ENCODE measurements at places on chromosomes 1 and 21.

- no peak for DNase-seq
Measured at GRCh38 chr21:28212061-28212460, 780.6 kb downstream of the LTN1 start.

- DNase-seq: no peak
Measured at GRCh38 chr1:40971966-40972365, 7.5 kb upstream of the CTPS1 start.

- no peak for DNase-seq
Measured at GRCh38 chr1:74673351-74674111, at the start of gene ERICH3. Gene ERICH3, minus strand, starts transcription at chr1:74673792. Its CDS starts 273 bp downstream, at chr1:74673519.

DNA sequence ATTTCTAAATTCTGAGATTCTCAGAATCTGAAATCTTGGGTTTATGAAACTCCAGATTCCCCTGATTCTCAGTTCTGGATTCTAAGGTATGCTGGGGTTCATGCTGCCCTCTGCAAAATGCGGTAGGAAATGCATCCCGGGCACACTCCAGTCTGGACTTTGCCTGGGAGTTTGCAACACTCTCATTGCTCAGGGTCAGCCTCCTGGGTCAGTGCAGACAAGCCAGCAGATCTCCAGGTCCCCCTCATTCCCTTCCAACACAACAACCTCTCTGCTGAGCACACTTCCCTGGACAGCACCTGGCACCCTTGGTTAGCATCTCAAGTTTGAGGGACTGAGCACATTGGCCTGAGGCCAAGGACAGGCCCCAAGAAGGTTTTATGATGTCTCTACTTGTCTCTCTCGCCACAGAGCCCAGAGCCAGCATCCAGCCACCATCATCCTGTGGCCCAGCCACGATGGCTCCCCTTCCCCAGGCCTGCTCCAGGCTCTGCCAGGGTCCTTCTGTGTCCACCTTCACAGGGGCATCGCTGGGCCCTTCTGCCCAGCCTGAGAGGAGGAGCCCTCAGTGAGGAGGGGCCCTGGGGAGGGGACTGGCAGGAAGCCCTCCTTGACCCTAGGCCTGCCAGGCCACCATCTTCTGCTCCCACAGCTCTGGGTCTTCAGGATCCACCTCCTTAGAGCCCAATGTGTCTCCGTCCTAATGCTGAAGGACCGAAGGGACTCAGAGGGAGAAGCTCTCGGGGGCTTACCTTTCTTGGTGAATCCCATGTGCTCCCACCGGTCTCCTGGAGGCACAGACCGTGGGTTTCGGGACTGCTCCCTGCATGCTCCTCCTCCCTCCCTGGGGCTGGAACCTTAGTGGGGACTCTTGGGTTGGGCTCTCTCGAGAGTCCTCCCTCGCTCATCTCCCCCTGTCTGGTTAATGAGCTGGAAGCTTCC, 550.7 kb downstream of the PTPRU start:
- DNase-seq: no peak

DNA sequence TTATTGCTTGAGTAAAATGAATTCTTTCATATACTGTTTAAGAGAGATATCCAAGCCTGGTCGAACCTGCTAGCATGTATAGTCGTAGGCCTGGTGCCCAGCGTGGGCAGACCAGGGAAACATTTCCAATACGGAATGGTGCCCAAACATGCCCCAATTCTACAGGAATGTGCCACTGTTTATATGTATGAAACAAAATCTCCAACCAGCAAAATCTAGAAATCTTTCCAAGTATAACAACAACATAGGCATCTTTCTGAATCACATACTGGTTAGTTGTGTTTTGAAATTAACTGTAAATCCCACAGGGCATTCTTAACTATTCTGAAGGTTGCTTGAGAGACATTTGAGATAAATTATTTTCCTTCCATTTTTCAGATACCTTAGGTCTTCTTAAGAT, 17.0 kb upstream of the ABCD3 start:
- DNase-seq: no peak

GRCh38 chr21:43740497-43741156, 21.7 kb downstream of the PDXK start:
- DNase-seq: no peak

DNA sequence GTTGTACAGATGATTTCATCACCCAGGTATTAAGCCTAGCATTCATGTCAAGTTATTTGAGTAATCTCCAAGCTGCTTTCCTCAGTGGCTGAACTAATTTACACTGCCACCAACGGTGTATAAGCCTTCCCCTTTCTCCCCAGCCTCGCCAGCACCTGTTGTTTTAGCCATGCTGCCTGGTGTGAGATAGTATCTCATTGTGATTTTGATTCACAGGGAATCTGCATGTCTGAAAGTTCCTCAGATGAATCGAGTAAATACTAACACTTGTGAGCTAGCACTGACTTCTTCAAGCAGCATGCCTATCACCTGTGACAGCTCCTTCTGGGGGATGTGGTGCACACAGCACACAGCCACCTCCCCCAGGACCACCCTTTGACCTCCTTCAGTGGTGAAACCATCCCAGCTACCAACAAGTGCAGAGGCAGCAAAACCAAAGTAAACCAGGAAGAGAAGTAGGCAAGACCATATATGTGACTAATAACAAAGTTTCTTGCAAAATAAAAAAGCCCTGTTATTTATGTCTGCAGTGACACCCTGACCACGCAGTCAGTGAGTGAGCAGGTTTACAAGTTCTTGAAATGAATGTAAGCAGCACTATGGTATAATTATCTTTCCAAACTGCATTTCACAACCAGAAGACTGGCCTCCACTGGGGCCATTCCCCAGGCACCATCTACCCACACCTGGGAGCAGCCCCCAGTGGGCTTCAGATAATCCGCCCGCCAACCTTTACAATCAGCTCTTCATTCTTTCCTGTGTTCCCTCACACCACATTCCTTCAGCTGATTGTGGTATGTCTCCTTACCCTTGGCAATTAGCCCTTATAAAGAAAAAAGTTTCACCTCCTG, 173.8 kb downstream of the ETS2 start:
- no peak for DNase-seq

- no peak for DNase-seq
Measured at GRCh38 chr1:51750218-51750617, 128.3 kb downstream of the NRDC start.

- no peak for DNase-seq
Measured at GRCh38 chr1:58392083-58392482, 154.4 kb downstream of the OMA1 start.

DNA sequence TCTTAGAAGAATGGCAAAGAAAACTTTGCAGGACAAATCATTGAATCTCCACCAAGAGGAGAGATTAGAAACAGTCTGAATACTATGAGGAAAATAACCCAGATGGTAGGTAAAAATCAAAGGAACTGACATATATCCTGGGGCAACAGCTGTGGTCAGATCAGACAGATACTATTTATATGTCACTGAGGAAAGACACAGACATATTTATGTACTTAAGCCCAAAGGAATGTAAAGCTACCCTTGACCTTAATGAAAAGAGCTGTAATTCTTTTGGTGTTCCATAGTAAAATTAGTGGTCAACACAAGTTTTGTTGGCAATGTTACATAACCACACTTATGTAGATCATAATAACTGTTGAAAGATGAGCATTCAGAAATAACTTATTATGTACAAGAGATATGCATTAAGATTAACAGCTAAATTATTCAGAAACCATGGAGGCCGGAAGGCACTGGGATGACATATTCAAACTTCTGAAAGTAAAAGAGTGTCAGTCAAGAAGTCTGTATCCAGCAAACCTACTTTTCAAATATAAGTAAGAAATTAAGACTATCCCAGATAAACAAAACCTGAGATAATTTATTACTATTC, 166.1 kb upstream of the SAMSN1 start:
- no peak for DNase-seq

DNA sequence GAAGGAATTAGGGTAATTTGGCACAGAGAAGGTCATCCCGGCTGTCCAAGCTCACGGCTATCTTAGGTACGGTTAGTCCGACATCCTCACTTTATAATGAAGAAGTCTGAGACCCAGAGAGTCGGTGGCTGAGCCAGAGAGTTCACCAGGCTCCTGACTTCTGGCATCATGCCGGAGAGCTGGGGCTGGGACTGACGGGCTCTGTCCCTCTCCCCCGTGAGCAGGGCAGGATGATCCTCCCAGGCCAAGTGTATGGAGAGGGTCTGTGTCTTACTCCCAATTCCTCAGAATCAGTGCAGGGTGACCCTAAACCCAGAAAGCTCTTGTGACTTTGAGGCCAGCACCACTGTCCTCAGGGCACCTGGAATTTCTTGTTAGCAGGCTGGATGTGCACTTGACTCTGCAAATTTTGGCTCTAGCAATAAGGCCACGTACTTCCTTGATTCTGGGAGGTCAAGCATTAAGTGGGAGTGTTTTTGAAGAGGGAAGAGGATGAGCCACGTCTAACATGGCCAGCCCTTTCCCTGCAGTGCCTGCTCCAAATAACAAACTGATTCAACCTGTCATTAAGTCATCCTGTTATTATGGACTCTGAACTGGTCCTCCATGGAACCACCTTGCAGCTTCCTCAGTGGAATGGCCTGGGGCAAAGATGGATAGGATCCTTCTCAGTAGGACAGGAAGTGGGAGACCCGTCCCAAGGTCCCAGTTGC, 20.8 kb upstream of the BTG2 start:
- no peak for DNase-seq

- no peak for DNase-seq
Measured at GRCh38 chr1:245881767-245882391, 625.2 kb downstream of the SMYD3 start.

DNA sequence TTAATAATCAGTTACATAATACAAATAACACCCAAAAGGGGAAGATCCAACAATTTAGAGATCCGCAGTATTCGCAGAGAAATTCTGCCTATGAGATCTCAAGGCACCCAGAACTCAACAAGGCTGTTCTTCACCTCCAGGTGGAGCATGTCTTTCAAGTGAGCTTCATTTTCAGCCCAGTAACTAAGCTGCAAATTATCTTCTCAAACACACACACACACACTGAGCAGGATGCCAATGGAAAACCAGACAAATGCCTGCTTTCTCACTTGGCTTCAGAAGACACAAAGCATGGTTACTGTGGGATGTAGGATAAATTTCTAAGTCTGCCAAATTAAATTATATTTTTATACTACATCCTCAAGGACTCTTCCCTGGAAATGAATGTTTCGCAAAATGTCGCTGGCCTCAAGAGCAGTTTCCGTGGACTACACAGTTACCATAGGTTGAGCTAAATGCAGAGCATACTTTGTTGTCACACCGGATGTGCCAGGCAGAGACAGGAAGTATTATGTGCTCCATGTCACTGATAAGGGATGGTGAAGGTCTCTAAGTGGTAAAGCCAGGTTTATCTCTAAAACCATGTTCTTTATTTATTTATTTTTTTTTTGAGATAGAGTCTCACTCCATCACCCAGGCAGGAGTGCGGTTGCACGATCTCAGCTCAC, 30.3 kb downstream of the UBR4 start:
- DNase-seq: no peak

DNA sequence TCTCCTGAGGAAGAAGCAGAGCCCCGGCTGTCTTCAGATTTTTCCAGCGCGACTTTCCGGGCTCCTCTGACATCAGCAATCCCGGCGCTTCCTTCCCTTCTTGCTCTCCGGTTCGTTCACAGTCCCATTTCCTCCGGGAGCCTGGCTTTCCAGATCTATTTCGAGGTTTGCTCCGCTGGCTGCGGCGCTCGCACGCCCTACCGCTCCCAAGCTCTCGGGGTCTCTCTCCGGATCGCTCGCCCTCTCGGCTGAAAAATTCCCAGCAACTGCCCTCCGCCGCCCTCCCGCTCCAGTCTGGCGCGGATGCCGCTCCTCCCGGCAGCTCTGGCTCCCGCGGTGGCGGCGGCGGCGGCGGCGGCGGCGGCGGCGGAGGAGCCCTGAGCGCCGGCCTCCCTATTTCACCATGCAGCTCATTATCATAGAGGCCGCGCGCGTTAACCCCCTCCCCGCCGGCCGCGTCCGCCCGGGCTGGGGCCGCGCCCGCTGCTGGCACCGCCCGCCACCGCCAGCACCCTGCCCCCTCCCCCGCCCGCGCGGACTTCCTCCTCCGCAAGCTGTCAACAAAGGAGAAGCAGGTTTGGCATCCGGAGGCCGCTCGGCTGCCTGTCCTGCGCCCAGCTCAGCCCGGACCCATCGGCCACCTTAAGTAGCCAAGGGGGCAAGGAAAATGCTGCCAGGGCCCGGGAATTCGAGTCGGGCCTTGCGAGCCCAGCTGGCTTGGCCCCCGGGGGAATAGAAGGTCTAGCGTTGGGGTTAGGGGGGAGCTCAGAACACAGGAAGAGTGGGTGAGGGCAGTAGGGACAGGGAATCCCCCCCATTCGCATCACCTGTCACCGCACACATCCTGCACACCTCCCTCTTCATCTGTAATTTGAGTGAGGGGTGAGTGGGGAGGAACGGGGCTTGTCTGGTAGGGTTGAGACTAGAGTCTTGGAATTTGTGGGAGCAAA, at the start of gene PLXNA2:
Gene PLXNA2, minus strand, starts transcription at position 418 of the 950 bp plus-strand sequence. CDS start 26,462 bp downstream, outside the sequence.
- DNase-seq: peak; percentile 27

GRCh38 chr1:44985747-44986359, 542 bp downstream of the EIF2B3 start:
- DNase-seq: no peak

DNA sequence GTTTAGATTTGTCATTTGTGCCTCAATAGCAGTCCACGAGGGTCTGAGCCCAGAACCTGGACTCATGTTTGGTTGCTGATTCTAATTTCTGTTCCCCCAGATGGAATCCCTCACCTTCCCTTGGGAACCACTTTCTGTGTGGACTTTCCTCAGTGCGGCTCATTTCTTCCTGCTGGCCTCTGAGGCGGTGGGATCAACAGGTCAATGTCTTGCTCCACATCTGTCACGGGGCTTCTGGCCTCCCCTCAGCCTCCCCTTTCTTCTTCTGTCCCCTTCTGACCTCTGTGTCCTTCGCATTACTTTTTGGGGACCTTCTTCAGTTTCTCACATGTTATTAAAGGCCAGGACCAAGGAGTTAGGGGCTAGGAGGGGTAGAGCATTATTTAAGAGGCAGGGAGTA, 49.2 kb upstream of the PRELP start:
- no peak for DNase-seq

DNA sequence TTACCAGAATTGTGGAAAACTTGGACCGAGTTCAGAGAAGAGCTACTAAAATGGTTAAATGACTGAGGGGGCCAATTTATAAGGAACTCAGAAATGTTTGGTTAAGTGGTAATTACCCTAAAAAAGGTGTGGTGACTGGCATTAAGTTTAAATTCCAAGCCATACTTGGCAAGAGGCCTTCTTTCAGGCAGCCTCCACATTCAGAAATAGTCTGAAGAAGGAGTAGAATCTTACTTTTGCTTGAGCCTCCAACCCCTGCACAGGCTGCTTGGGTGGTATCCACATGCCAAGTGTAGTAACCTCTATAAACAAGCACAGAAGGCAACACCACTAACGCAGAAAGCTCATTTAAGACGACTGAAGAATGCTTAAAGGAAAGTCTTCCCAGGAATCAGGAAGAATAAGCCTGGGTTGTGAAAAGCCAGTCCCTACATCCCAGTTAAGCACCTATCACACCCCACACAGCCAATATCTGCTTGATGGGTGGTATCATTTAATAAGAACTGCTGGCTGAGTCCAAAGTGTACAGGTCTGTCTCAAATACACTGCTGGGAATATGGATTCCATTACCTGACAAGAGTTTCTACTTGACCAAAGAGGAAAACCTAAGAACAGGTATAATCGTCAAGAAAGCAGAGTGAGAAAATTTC, 13.7 kb upstream of the GORAB start:
- no peak for DNase-seq

- DNase-seq: no peak
Measured at GRCh38 chr1:232291681-232292080, 338.3 kb downstream of the SIPA1L2 start.

- no peak for DNase-seq
Measured at GRCh38 chr1:160432371-160432786, 32.0 kb downstream of the VANGL2 start.

GRCh38 chr1:172402878-172403569, 17.5 kb upstream of the C1orf105 start:
- DNase-seq: no peak

- DNase-seq: no peak
Measured at GRCh38 chr1:15192916-15193550, 39.5 kb downstream of the TMEM51 start.

GRCh38 chr1:234250747-234251146, 122.5 kb upstream of the COA6 start:
- DNase-seq: no peak
